Sigmoid colon (tissue), 7 donors: ENCODE measurements at places on chromosomes 12 and 14. TPM values are rescaled to one million over a fixed set of nuclear protein-coding genes. Genes with fewer than 3 reads are reported as not detected.

GRCh38 chr12:101642115-101643067 lies 47.6 kb downstream of the MYBPC1 start:
- DNase-seq, result no peak

DHRS4 gene
- total RNA-seq, result 23.8 TPM

DNA sequence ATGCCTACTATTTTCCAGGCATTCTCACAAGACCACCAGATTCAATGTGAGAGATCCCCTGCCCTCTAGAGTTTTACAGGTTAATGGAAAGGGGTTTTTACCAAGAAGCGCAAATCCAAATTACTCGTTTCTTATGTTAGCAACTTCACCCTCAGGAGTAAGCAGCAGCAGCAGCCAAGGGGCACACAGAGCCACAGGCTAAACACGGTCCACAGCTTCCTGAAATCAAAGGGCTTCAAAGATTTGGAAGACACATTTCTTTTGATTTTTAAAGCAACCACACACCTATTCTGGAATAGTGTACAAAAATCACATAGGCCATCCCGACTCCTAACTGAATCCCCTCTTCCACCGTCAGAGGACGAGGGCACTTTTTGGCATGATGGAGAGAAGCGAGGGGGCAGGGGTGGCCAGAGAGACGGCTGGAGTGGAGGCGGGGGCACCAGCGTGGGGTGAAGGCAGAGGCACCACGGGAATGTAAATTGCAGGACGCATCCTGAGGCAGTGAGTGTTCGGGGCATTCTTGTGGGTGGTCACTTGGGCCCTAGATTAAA lies 107.0 kb downstream of the ARF6 start:
- no peak for DNase-seq

DNA sequence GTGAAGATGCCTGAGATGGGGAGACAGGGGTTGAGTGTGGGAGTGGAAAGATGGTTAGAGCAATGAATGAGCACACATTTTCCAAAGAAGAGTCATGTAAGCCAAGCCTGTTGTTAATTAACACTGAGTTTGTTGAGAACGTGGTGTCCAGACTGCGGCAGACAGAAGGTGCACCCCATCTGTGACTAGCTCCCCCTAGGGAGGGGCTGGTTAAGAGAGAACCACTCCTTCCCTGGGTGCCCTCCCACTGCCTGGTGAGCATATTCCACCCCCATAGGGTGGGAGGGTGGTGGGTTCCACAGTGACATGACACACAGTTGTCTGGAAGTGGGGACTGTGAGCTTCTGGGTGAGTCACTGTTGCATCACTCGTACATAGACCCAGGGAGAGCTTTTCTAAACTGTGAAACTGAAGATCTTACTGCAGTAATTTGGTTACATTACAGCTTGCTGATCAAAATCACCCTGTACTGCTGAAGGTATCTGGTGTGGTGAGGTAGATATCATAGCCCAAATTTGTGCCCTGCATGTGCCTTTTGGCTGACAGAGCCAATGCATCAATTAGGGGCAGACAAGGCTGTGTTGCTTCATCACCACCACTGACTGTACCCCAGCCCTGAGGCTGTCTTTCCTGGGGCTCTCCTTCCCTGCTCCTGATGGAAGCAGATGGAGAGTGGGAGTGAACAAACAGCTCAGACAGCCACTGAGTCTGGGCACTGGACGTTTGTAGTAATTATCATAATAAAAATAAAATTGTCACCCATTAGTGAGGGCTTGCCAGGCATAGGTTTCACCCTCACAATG lies 150.9 kb downstream of the EMP1 start:
- no peak for DNase-seq

- no peak for DNase-seq
Observed at GRCh38 chr14:33728010-33728498, 222.8 kb downstream of the EGLN3 start.

DNA sequence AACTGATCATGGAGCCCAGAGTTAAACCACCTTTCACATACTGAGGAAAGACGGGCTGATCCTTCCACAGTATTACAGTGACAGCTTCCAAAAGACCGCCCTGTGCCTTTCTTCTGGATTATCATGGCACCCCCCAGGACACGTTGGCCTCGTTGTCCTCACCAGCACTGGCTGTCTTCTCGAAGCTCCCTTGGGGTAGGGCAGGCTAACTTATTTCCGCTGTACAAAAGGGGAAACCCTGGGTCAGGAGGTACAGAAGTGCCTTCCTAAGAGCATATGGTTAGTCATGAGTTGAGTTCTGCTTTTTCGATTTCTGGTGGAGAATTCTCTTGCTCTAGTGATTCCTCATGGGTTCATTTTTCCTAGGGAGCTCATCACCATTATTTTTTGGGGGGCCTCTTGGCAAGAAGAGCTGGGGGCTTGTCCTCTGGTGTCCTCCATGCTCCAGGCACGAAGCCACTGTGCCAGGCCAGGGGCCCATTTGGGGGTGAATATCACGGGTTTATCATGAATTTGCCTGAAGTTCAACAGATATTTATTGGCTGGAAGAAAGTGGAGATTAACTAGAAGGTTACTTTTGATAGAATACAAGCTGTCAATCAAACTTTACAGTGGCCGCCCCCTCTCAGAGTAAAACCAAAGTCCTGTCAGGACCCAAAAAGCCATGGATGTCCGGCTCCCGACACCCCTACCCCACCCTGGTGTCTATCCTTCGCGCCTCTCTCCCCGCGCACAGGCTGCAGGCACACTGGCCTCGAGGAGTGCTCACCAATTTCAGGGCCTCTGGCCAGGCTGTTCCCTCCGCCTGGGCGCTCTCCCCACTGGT lies 8.8 kb upstream of the TRAF3 start:
- no peak for DNase-seq

- no peak for DNase-seq
Observed at GRCh38 chr14:105201925-105202513, 20.9 kb upstream of the NUDT14 start.

TAS2R42 gene
- not detected for total RNA-seq

DNA sequence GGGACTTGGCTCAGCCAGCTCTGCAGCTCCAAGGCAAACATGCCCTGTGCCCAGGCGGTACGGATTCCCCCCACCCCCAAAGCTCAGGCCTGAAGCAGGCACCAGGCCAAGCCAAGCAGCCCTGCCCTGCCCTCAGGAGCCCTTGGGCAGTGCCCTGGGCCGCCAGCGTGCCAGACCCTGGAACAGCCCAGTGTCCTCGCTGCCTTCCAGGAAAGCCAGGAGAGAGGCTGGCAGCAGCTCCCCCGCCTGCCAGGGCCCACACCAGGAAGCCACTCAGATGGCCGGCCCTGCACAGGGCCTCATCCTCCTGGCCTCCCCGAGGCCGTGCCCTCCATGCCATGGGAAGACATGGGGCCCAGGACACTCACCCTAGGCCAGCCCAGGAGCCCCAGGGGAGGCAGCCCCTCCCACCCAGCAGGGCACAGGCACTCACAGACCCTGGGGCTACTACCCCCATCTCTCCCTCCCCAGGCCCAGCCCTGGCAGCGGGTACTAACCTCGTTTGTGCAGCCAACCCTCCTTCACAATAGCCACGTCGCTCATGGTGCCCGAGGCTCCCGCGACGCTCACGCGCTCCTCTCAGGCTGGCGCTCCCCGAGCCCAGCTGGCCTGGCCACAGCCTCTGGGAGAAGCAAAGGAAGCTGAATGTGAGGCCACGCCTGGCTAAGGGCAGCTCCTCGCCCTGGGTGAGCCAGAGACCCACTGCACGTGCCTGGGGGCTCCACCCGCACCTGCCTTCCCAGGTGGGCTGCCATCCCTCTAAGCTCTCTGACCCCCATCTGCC lies 3.3 kb downstream of the AKT1 start:
- DNase-seq, result no peak

DNA sequence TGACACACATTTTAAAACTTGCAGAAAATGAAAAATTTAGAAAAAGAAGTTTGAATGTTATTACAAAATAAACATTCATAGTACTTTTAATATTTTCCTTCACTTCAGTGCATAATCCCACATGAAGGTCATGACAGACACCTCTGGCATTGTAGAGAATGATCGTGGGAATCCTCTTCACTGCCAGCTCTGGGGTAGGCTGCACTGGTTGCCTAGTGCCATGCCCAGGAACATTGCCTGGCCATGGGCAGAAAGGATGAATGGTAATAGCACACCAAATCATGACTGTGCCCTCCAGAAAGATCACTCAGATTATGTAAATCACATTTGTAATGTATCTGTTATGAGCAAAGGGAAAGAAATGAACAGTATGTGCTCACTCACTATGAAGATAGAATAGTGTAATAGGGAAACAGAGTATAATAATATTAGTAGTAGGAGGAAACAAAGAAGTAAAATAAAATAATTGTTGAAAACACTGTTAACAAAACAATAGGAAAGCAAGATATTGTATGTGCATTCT lies 161.6 kb downstream of the PLCZ1 start:
- DNase-seq, result no peak

MAX gene
- total RNA-seq, result 61.6 TPM

DNA sequence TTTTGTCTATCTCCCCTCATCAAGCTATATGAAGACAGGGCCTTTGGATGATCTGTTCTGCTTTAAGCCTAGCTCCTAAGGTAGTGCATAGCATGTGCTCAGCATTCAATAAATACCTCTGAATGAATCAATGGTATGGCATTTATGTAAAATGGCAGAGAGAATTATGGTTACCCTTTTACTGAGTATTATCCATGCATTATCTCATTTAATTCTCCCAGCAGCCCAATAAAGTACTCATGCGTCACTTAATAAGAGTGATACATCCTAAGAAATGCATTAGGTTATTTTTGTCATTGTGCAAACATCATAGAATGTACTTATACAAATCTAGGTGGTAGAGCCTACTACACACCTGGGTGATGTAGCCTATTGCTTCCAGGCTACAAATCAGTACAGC lies 269.7 kb downstream of the KSR2 start:
- no peak for DNase-seq

- DNase-seq, result no peak
Observed at GRCh38 chr12:33093534-33093933, 197.0 kb upstream of the PKP2 start.

- no peak for DNase-seq
Observed at GRCh38 chr14:103899316-103899715, 28.9 kb upstream of the TDRD9 start.

DNA sequence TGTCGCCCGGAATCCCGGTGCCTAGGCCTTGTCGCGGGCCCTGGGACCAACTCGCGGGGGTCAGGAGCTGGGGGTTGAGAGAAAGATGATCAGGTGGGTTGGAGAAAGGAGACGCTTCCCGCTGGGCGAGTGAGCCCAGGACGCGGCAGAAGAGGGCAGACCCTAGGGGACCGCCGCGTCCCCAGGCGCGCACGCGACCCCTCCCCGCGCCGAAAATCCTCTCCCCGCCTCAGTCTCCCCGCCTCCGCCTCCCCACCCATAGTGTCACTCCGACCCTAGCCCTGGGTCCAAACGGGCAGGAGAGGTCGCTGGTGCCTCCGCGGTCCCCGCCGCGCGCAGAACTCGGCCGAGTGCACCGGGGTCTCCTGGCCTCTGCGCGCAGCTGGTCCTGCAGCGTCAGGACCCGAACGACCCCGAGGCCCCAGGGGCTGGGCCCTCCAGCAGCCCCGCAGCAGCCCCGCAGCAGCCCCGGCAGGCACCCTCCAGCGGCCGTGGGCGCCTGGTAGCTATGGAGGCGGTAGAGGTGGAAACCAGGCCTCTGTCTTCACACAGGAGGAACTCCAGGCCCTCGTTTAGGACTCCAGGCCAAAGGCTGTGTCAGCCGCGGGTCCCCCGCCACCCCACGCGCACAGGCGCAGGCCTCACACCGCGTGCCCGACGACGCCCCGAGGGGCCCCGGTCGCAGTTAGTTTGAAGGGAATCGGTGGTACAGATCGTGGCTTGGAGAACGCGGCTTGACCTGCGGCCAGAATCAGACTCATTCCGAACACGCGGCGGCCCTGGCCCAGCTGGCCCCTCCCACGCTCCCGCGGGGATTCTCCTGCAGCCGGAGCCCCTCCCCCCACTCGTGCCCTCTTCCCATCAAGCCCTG lies 60.1 kb upstream of the EIF5 start:
- DNase-seq, result no peak

ZNF385A gene
- 12.8 TPM for total RNA-seq

EEA1 gene
- 40.2 TPM for total RNA-seq

GPR68 gene
- 1.7 TPM for total RNA-seq

PARP11 gene
- total RNA-seq, result 8.0 TPM

DNA sequence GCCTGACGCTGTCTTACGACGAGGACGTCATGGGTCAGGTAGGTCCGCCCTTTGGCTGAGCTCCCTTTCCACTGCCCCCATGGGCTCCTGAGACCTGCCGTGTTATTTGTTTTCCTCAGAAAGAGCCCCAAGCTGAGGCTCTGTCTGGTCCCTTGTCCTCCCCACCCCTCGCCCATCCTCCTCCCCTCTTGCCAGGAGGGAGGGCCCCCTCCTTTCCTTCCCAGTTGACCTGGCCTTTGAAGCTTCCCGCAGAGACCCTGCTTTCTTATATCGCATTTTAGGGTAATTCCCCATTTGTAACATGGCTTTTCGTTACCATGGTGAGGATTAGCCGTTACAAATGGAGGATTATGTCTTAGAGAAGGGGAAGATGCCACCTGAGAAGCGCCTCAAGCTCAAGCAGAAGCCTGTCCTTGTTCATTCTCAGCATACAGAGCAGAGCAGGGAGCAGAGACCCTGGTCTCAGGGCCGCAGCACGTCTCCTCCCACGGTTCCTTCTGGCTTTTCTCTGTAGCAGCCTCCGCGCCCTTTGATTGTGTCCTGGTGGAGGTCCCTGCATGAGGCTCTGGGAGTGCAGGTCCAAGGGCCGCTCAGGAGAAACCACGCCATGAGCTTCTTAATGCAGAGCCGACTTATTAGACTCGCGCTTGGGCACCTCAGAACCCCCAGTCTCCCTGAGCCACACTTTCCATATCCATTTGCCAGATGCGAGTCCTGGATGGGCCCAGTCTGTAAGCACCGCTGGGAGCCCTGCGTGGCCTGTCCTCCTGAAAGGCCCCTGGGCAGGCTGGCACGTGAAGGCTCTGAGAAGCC lies 47.2 kb downstream of the UBE3B start:
- DNase-seq, result no peak

DNA sequence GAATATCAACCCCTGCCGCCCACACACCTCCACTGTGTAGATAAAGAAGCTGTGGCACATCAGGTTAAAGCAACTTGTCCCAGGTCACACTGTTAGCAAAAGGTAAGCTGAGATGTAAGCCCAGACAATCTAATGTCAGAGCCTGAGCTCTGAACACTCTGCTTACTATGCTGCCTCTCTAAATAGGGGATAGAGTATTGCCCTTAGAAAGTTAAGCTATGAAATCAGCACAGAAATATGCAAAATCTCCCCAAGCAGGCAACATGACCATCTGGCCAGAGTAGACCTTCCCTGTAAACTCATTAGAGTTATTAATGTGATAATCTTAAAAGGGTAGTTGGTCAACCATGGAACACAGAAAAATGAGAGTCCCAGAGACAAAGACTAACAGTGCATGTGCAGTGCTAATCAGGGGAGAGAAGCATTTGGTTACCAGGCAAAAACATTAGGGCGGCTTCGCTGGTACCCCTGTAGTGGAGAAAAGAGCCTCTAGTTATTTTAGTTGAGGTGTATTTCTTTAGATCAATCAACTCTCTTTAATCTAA lies 171.0 kb downstream of the BTG1 start:
- no peak for DNase-seq

GRCh38 chr14:67221248-67221981 lies 19.8 kb upstream of the PALS1 start:
- no peak for DNase-seq

- no peak for DNase-seq
Observed at GRCh38 chr12:100897240-100897639, 102.7 kb downstream of the ANO4 start.
